Activated CD8-positive, alpha-beta memory T cell treated with anti-CD3 and anti-CD28 coated beads for 4 hours (primary cell): ENCODE measurements at places on chromosomes 5 and 9.

DNA sequence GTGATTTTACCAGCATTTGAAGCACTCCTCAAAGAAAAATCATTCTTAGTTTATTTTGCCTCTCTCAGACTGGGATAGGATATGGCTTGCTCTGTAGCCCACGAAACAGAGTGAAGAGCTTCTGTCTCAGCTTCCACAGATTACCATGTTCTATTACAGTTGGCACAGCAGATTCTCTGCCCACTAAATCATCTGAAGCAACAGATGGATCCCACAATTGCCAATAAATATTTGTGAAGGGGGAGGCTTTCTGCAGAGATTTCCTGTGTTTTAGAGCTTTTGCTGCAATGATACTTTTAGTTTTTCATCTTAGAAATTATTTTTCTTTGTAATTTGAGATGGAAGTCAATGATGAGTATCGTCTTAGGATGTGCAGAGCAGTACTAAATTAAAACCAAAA, 12.3 kb upstream of the MAP3K1 start:
- no peak for DNase-seq

- DNase-seq: no peak
Measured at GRCh38 chr5:74394528-74394915, 246.0 kb downstream of the ENC1 start.

- DNase-seq: no peak
Measured at GRCh38 chr5:35044649-35045048, 3.1 kb downstream of the AGXT2 start.

DNA sequence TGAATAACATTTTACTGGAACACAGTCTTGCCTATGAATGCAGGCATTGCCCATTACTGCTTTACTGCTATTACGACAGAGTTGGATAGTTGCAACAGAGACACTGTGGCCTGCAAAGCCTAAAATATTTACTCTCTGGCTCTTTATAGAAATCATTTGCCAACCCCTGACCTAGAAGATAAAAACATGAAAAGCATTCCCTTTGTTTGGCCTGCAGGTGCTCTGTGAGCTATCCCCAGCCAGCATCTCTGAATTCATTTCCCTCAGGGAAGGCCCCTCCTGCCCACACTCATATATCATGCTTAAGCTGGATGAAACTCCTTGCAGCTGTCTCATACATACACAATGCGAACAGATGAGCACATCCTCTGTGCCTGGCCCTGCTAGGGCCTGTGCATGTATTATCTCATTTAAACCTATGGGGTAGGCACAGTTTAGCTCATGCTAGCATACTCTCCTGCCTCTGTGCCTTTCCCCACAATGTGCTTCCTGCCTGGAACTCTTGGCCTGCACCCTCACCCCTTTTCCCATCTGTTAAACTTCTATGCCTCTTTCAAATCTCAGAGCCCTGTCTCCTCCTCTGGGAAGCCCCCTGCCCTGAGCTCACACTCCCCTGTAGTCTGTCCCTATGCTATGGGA, 193.1 kb downstream of the PAX5 start:
- DNase-seq: no peak

- no peak for DNase-seq
Measured at GRCh38 chr9:34550681-34551270, 28.0 kb upstream of the ENHO start.

GRCh38 chr5:178765753-178766300, 35.4 kb upstream of the ZNF354A start:
- DNase-seq: no peak

DNA sequence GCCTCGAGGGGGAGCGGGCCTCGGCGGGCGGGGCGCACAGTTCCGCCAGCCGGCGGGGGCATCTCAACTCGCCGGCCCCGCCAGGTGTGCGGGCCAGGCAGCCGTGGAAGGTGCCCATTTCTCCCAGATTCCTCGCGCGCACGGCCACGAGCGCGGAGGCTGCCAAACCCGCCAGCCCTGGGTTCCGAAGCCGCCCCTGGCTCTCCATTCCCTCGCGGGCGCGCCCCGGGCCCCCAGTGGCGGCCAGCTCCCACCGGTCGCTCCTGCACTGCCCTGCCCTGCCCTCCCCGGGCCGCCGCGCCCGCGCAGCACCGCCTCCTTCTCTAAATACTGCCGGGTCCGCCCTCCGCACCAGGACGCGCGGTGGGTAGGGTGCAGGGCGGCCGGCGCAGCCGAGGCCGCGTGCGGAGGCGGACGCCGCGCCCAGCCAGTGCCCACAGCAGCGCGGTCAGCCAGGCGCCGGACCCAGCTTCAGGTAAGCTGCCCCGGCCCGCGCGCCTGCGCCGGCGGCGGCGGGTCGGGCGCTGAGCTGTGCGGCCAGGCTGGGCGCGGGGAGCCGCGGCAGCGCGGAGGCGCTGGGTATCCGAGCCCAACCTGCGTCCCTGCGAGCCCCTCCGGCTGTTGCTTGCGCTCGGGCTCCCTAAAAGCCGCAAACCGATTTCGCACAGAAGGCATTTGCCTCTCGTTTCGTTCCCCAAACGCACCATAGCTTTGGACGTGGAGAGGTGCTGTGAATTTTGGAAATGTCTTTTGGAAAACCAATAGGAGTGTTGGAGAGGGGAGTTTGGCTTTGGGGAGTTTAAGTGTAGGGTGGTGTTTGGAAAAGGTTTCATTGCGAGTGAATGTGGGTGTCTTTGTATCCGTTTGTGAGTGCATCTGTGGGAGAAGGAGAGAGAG, at the start of gene TMEM171:
TSS of gene TMEM171 (plus strand) at position 354 of the 897 bp plus-strand sequence. CDS start 2,799 bp downstream, outside the sequence.
- DNase-seq: no peak

DNA sequence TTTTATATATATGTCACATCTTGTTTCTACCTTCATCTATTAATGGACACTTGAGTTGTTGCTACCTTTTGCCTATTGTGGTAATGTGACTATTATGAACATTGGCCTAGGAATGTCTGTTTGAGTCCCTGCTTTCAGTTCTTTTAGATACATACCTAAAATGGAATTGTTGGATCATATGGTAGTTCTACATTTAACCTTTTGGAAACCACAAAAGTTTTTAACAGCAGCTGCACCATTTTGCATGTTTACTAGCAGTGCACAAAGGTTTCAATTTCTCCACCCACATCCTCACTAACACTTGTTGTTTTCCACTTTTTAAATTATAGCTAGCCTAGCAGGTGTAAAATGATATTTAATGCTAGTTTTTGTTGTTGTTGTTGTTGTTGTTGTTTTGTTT, 88.4 kb downstream of the GALNT10 start:
- DNase-seq: no peak

DNA sequence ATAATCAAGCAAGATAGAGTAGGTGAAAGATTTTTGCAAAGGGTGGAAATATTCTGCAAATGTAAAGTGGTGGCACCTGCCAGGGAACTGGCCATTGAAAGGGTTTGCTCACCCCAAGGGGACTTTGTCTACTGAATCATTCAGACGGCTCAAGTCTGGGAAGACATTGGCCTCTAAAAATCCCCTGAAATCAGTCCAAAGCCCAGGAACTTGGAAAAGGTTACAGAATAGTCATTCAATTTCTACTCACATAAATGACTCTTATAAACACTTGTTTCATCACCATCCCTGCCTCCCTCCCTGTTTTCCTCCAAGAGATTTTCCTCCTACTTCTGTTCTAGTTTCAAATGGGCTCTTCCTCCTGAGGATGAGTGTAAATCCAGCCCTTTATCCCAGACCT, 28.5 kb downstream of the ZNF366 start:
- no peak for DNase-seq

- peak; percentile 5 for DNase-seq
Measured at GRCh38 chr5:163434401-163434866, 3.0 kb upstream of the CCNG1 start.

- no peak for DNase-seq
Measured at GRCh38 chr9:130237076-130237475, 28.5 kb upstream of the HMCN2 start.

DNA sequence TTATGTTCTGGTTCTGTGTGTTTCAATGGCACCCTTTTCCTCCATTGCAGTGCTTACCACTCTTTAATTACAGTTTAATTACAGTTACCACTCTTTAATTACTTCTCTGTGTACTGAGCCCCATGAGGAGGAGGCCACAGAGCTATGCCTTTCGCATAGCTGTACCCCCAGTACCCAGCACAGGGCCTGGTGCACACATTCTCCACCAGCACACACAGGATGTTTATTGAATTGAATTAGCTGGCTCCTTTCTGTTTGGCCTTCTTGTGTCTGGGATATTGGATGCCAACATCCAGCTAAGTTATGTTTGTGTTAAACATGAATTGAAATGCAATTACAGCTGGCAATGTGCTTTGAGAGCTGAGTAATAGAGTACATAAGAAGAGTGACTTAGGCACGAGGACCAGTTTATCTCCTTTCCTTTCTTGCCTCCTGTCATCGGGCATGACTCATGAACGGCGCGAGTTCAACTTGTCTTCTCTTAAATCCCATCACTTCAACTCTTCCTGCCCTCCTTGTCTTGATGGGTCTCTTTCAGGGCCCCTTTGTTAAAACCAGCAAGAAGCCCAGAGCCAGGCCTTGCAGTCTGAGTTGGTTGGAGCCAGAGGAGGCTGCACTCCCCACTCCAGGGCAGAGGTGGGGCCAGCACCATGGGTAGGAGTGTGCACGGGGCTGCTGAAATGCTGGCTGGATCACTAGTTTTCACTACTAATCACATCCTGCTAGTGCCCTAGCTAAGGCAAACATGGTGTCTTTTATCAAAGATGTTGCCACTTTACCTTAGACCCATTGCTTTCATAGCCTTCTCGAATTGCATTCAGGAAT, 37.4 kb downstream of the MVB12B start:
- DNase-seq: no peak

DNA sequence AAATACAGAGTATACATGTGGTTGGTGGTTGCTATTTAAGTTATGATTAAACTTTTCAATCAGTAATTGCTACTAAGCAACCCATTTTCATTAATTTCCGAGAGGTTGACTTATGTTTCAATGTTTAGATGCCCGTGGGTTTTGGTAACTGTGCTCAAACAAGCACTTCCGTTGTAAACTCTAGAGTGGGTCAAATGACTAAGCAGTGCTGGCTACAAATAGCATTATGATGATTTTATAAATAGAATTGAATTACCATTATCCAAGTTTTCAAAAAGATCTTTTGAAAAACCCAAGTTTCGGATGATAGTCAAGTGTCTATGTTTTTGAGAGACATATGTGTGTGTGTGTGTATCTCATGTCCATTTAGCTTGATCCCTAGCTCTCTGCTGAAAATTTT, 2369.4 kb upstream of the ACO1 start:
- no peak for DNase-seq

GRCh38 chr5:122576256-122577016, 198.4 kb upstream of the SNX2 start:
- no peak for DNase-seq

DNA sequence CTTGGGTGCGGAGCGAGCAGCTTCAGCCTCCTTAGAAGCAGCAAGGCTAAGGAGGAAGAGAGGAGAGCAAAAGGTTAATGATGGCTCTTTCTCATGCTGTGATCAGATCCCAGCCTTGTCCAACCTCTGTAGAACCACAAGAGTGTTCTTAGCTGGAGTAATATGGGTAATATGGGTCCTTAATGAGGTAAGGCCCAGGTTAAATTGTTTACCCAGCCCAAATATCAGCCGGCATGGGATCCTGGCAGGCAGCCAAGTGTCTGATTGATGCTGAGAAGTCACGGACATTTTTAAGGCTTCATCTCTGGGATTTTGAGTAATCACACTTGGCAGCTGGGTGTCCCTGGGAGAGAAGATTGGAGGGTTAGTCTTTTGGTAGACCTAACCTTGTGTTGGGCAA, 32.3 kb downstream of the GLRA1 start:
- no peak for DNase-seq

- DNase-seq: no peak
Measured at GRCh38 chr9:104871961-104872527, 55.9 kb downstream of the ABCA1 start.

- no peak for DNase-seq
Measured at GRCh38 chr5:114727358-114727757, 365.5 kb downstream of the KCNN2 start.

DNA sequence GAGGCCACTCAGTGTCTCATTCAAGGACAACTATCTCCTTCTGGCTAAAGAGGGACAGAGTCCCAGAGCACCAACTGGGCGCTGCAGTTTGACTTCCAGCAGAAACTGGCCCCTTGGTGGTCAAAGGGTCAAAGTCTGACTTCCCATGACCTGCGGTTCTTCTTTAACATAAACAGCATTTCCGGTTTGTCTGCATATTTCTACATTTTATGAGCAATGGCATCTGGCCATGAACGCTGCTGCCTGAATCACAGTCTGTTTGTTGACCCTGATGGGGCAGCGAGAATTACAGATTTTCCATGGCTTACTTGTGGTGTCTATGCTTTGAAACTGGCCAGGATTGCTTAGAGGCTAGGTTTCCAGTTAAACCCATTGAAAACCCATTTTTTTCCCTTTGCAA, 1.3 kb downstream of the TNFSF15 start:
- no peak for DNase-seq

DNA sequence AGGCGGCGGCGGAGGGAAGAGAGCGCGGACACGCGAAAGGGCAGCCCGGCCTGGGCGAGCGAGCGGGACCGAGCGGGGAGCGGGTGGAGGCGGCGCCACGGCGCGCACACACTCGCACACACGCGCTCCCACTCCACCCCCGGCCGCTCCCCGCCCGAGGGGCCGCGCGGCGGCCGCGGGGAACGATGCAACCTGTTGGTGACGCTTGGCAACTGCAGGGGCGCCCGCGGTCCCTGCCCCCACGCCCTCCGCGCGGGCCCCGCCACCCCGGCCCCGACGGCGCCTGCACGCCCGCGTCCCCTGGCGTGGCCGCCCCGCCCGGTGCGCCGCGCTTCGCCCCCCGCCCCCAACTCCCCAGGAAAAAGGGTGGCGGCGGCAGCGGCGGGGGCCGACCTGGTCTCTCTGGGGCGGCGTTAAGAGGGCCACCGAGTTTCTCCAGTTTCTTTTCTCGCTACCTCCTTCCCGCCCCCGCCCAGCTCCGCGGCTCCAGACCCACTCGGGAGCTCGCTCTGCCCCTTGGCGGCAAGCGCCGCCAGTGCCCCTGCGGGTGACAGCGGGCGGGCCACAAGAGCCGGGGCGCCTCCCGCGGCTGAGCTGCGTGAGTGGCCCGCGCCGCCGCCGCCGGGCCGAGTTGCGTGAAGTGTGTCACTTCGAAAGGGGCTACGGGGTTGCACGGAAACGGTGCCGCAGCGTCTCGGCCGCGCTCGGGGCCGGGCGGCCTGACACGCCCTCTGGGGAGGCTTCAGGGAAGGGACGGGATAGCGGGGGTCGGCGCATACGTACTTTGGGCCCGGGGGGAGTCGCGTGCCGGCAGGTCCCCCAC, at the start of gene NR3C1:
TSS of gene NR3C1 (minus strand) at position 94 of the 823 bp plus-strand sequence. CDS start 2,847 bp downstream, outside the sequence.
- DNase-seq: peak; percentile 78

DNA sequence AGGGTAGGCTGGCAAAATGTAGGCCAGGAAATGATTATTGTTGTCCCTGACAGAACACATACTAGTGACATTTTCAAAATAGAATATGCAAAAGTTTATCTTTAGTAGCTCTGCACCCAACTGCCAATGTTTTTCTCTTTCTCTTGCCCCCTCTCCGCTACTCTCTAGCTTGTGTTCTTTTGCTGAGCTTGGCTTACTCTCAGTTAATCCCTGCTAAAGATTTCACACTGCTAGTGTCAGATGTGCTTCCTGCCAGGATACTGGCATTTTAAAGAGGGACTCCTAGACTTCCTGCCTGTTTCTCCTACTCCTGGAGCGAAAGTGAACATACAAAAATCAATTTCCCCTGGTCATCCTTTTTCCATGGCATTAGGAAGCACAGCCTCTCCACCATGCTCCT, 260.5 kb downstream of the ARRDC3 start:
- no peak for DNase-seq

- DNase-seq: no peak
Measured at GRCh38 chr5:172602783-172603231, 38.3 kb upstream of the NEURL1B start.
